ENCODE measurements at places on chromosomes 2 and 18. TPM values are rescaled to one million over a fixed set of nuclear protein-coding genes. Genes with fewer than 3 reads are reported as not detected.

The PIEZO2 gene
- 1.4 TPM for total RNA-seq

The INPP4A gene
- total RNA-seq: 25.2 TPM

The UGT1A3 gene
- 0.98 TPM for total RNA-seq

The MPV17 gene
- 51.8 TPM for total RNA-seq

The SCN7A gene
- 2.5 TPM for total RNA-seq

The GPAT2 gene
- 1.5 TPM for total RNA-seq

DNA sequence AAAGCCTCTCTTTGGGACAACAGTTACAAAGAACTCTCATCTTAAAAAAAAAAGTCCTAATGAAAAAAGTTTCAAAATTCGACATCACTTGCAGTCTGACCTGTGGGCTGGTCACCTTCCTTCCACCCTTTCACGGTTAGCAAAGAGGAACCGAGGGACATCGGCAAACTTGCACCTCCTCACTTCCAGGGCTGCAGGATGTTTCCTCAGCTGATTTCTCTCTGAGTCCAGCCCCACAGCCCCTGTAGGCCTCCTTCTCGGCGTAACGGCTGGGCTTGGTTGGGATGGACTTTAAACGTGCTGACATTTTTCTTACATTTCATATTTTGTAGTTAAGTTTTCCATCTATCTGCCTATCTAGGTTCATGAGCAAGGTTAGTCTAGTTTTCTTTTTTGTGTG, 5.7 kb upstream of the CAB39 start:
- DNase-seq: no peak

DNA sequence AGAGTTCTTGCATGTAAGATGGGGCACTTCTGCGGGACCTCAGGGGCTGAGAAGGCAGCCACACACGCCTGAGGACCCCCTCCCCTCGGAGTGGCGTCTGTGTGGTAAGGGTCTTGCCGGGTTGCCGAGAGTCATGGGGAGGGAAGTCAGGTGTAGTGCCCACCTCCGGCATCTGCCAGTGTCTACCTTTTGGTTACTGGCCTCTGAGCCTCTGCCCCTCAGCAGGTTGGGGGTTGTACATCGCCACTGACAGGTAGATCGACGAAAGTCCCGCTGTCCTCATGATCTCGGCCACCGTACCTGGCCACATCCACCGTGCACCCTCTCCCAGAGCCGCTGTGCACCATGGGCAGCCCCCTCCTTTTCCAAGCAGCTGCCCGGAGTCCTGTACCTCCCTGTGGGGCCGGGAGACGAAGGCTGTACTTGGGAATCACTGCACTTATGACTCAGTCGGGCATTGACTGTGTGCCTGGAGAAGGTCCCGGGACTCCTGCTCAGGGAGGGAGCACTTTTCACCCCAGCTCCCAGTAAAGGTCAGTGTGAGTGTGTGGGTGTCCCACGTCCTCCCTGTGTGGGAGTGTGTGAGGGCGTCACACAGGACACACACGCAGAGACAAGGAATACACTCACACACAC, 332.4 kb upstream of the MYT1L start:
- DNase-seq: no peak

- DNase-seq: no peak
Measured at GRCh38 chr2:147405651-147406050, 439.2 kb upstream of the ACVR2A start.

- DNase-seq: no peak
Measured at GRCh38 chr2:237932731-237933131, 34.1 kb upstream of the UBE2F start.

DNA sequence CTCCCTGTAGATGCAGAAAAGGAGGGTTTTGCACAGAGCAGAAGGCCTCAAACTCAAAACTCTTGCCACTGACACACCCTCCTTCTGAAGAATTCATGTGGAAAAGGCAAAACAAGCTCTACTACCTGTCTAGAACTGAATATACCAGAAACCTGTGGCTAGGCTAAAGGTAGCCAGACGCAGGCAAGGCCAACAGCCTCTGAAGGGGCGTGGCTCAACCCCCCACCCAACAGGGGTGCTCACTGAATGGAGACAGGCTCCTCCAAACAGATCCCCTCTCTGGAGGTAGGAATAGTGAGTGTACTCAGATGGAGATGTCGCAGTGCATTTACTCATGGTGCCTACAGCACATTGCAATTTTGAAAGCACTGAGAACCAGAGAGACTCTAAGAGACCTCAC, 3.0 kb upstream of the STK17B start:
- DNase-seq: no peak

DNA sequence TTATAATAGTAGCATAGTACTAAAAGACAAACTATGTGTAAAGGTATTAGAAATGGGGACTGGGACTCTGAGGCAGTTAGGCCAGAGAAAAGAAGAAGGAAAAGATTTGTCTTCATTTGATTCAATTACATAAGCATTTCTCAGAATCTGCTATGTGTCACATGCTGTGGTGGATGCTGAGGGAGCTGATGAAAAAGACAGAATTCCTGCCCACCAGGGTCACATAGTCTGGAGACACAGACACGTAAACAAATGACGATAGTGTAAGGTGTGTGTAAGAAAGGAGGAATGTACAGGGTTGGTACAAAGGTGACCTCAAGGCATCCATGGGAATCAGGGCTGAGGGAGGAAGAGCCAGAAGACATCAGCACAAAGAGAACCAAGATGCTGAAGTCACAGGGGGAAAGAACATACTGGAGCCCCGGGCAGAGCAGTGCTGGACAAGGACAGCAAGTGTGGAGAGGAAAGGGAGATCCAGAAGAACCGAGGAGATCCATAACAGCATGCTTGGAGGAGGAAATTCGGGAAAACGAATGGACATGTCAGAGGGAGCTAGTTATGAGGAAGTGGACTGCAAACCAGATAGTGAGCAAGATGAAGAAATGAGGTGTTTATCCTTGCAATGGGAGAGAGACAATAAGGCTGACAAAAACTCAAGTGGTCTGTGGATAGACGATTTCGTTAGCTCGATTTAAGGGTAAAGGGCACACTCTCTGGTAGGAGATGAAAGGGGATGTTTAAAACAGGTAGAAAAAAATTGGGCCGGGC, 1.2 kb upstream of the MAPRE3 start:
- no peak for DNase-seq

DNA sequence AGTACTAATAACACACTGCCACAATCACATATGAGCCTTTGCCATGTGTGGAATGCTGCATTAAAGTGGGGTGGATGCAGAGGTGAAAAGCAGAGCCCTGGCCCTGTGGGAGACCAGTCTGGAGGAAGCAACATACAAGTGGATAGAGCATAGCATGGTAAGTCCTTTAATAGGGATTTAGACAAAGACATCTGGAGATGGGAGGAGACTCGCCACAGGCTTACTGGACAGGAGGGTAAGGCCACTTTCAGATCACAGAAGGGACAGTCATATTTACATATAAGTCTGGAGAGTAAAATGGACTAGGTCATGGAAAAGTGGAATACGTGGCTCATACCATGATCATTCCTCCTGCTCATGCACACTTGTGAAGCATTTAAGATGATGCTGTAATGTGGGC, 84.3 kb downstream of the PPP1R1C start:
- DNase-seq: no peak

DNA sequence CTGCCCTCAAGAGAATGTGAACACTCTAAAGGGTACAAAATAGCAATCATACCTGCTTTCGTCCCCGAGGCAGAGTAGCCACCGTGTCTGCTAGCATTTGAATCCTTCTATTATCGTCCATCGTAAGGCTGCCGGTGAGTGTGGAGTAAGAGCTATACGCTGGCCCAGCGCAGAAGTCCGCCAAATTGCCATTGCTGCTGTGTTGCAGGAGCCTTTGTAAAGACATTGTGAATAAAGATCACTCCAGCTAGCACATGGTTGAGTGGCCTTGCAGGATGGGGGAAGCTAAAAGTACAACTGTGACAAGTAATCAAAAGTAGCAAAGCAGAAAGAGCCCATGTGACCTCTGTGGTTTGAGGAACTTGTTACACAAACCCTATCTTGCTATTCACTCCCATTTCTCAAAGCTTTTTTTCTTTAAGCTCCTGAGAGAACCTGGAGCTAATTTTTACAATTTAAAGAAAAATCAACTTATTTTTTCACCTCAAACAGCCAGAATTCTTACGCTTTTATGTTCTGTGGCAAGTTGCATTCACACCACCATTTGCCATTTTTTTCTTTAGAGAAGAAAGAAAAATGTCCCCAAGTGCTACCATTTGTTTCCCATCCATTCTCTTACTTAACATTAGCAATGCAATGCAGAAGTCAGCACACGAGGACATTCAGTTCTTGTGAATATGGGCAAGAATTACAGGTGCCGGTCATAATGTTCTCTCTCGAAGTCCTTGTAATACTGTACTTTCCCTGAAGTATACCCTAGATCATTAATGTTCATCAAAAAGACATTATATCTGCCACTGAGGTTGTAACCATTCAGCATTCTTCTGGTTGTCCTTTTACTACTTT, at the start of gene CYTIP:
TSS of gene CYTIP (minus strand) at position 295 of the 846 bp plus-strand sequence. CDS start at position 226, 69 bp downstream.
- DNase-seq: no peak

- DNase-seq: no peak
Measured at GRCh38 chr18:6866552-6867085, 137.1 kb downstream of the ARHGAP28 start.

DNA sequence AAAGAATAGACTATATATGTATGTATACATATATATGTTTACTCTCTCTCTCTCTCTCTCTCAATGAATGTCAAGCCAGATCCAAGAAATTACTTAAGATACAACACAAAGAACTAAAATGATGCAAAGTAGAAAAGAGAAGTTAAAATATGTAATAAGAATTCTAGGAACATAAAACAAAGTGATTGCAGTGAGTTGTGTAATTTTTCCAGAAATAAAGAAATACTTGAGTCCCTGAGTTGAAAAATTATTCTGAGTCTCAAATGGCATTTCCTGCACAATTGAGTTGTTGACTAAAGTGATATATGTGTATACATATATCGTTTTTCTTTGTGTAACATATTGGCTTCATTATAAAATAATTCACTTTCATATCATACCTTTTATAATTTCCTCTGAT, 262.4 kb downstream of the INSIG2 start:
- DNase-seq: no peak
